ENCODE measurements at places on chromosomes 4 and X.
A peak's percentile ranks its signal among the peaks of the same experiment; 100 is the strongest.

GRCh38 chr4:101944649-101945048, 154.1 kb downstream of the BANK1 start:
- peak; percentile 15 for DNase-seq

DNA sequence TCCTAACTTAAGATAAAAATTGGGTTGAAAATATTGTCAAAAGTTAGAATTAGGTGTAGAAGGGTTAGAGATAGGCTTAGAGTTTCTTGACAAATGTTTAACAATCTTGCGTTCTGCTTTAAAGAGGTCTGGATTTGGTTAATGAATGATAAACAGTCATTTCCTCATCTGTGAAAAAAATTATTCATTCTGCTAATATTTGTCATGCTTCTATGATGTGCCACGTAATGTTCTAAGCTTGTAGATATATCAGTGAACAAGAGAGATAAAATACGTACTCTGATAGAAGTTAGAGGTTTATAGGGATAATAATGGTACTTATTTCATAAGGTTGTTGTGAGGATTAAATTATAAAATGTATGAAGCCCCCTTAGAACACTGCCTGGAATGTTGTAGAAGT, 443.0 kb upstream of the GALNT7 start:
- no peak for DNase-seq

DNA sequence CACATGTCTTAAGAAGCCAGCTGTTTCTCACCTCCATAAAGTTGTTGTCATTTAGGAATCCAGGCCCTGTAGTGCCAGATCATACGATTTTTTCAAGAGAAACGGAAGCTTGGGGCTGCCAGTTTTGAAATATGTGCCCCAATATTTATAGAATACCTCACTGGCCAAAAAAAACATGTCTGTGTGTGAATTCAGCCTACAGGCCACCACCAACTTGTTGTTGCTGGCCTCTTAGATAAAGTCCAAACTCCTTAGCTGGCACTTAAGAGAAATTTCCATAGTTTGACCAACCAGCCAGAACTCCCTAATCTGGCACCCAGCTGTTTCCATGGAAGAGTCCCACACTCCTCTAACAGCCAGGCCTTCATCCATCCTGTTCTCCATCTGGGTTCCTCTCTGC, 74.1 kb downstream of the WDR19 start:
- DNase-seq, result no peak

DNA sequence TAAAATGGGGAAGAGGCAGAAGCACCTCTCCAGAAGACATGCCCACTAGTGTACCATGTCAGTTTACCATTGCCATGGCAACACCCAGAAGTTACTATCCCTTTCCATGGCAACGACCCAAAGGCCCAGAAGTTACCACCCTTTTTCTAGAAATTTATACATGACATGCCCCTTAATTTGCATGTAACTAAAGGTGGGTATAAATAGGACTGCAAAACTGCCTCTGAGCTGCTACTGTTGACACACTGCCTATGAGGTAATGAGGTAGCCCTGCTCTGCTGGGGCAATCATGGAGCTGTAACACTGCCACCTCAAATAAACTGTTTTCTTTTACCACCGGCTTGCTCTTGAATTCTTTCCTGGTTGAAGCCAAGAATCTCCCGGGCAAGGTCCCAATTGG, 13.9 kb upstream of the BEX4 start:
- DNase-seq, result no peak

DNA sequence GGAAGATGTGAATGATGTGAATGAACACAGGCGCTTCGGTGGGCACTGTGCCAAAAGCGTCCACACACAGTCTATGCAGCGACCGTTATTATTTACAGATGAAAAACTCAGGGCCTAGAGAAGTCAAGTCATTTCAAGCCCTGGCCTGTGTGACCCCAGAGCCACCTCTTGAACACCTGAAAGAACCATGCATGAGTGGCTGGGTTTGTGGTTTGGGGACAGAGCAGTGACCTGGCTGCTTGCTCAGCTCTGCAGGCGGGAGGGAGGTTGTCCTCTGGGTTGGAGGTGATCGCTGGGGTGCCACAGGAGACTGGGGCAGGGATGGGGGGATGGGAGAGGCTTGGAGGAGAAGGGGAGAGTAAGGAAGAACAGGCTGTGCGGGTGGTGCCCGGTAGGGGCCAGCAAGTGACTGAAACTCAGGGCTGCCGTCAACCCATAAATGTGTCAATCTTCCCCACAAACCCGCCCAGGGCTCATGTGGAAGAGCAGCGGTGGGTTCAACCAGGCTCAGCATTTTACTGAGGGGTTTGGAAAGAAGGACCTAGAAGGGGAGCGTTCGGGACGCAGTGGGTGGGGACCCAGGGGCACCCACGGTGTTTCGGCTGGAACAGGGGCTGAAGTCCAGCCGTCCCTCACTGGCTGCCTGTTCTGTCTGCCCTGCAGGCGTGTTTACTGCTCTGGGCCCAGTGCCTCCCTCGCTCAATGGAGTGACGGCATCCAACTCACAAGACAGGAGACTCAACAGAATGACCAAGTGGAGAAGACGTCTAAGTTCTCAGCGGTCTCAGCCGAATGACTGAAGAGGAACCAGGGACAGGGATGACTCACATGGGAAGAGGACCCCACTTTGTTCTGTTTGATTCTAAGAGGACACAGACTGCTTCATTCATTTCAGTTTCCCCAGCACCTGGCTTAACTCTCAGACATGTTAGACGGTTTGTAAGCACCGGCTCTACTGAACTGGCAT, 167.8 kb downstream of the AFAP1 start:
- no peak for DNase-seq

DNA sequence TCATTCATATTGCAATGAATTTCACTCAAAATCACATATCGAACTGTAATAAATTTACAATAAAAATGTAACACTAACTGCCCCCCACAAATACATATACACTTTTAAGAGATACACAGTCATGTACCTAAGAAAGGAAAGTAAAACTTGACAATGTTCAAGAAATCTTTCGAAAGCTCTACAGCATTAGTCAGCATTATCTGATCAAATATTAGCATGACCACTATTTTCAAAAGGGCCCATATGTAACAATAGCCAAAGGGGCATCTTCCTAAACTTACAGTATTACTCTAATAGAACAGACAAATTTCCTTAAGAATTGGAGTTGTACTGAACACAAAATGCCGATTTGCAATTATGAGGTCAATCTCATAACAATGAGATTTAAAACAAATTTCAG, 51.8 kb downstream of the STX18 start:
- DNase-seq, result no peak

- DNase-seq, result no peak
These were observed 23.8 kb upstream of the C4orf51 start for GRCh38 chr4:145656156-145656555.

- DNase-seq, result no peak
These were observed 171.7 kb downstream of the ADAMTS3 start for GRCh38 chr4:72397314-72397713.
